Cortex of kidney (tissue), 1 donor: ENCODE measurements at places on chromosomes 12 and 14.

DNA sequence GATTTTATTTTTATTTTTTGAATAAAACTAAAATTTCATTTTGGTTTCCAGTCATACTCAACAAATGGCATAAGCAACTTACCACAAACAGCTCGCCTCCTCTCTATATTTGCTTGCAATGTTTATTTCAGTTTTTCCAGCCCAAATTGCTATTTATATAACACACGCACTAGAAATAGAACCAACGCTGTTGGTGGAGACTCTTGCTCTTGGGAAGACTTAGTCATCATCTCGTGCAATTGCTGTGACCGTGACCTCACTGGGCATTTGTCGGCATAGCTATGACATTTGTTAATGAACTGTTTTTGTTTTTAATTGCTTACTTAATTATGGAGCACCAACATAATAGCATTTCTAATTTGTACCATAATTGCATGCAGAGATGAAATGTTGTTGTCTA lies 153.1 kb upstream of the OTX2 start:
- DNase-seq: no peak

- DNase-seq: no peak
These were observed 72.9 kb downstream of the FRMD6 start for GRCh38 chr14:51724650-51725049.

DNA sequence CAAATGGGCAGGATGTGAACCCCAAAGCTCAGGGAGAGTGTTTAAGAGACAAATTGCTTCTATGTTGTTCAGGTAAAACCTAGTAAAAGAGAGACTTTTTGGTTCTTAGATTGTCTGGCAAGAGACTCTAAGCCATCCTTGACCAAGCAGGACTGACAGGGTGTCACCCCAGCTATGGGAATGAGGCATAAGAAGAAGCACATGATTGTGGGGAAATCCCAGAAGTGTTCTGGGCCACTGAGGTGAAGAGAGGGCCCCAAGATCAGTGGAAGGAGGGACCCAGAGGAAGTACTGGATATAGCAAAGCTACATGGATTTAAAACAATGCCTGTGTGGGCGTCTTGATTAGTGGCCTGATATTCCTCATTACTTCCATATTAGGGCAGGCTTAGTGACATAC lies 99.0 kb downstream of the SAMD4A start:
- no peak for DNase-seq

- no peak for DNase-seq
These were observed 49.9 kb downstream of the GTF2A1 start for GRCh38 chr14:81170829-81171195.

DNA sequence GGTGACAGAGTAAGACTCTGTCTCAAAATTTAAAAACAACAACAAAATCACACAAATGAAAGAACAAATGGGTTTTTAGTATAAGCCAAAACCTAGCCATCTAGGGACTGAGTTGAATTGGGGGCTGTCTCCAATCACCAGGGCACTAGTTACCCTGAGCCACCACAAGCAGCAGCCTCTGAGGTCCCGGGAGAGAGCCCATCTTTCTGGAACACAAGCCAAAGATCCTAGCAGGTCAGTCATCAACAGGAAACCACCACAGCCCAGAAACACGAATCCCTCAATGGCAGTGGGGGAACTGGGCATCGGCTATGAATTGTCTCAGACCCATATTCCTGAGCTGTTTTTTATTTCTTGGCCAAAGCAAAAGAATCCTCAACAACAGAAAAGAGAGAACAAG lies 75.3 kb downstream of the KDM2B start:
- no peak for DNase-seq

DNA sequence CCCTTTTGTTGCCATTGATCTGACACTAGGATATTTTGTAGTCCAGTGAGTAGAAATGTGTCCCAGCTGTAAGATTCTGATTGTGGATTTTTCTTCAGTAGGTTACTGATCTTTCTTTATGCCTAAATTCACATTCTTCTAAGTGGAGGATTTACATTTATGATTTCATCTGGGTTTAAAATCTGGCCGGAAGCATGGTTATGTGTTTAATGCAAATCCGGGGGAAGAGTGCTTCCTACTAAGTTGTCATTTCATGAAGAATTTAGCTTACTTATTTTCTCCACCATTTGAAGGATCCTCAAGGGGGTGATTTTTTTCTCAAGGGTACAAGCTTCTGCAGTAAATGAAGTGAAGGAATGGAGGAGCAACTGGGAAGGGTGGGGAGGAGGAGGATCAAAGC lies 96.7 kb downstream of the TMTC2 start:
- no peak for DNase-seq

- DNase-seq: no peak
These were observed 29.6 kb upstream of the RASSF3 start for GRCh38 chr12:64580681-64581080.

DNA sequence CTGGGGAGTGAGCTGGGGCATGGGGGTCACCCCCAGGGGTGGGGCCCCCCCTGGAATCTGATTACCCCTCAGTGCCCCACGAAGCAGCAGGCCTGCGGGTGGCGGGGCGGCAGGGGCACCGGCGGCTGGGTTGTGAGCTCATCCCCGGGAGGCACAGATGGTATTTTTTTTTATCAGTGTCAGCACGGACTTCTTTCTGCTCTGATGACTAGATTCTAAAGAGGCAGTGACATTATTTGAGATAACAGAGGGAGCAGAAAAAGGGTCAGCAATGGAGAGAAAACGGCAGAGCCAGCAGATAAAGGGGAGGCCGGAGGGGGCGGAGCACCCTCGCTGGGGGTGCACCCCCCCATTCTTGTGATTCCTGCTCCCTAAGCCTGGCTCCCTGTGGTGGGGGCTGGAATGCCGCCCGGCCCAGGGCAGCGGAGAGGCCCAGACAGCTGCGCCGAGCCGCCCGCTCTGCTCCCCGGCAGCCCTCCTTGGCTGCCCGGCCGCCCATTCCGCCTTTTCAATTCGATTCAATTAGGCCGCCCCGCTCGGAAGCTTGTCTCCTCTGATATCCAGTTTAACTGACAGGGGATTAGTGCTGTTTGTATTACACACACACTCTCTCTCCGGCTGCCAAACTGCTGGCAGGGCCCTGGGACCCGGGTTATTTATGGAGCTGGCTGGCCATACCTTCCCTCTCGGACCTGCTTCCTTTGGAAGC lies 32.9 kb downstream of the MVK start:
- DNase-seq: no peak

DNA sequence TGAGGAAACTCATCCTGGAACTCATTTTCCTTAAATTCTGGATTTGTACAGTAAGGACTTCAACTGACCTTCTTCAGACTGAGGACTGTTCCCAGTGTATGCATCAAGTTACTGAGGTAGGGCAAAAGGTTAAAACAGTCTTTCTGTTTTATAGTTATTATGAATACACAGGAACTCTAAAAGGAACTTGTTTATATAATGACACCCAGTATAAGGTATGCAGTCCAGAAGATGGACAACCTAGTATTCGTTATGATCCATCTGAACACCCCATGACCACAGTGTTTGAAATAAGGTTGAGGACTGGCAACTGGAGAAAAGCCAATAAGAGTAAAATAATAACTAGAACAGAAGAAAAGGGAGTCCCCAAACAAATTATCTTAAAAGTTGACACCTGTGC lies 779.9 kb upstream of the TMEM132C start:
- DNase-seq: no peak

DNA sequence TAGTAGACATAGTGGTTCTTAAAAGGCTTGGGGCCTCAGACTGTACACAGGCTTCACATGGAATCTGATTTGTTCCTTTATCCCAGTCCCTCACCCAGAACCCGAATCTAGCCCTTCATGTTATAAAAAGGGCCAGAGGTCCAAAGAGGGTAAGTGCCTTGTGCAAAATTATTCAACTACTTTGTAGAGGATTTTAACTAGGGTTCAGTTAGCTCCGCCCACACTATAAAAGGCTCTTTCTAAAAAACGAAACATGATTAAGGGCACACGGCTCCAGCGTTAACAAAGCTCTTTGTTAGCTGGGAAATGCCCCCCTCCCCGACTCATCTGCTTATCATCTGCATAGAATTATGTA lies 3.2 kb upstream of the SOCS2 start:
- DNase-seq: no peak

DNA sequence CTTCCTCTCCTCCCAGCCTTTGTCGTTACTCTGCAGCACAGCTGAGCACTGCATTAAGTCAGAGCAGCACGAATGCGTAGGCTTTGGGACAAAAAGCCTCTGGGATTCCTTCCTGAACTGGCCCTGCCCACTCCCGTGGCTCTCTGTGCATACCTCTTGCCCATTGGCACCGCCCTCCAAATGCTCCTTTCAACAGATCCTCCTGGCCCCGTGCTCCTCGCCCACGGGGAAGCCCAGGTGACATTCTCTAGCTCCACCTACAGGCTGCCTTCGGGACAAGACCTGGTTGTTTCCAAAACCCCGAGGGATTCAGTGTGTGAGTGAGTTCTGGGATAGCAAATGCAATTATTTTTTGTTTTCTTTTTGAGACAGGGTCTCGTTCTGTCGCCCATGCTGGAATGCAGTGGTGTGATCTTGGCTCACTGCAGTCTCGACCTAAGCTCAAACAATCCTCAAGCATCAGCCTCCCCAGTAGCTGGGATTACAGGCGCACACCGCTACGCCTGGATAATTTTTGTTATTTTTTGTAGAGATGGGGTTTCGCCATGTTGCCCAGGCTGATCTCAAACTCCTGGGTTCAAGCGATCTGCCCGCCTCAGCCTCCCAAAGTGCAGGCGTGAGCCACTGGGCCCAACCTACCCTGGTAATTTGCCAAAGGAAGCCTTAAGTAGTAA lies 17.9 kb upstream of the TDRD9 start:
- DNase-seq: no peak

DNA sequence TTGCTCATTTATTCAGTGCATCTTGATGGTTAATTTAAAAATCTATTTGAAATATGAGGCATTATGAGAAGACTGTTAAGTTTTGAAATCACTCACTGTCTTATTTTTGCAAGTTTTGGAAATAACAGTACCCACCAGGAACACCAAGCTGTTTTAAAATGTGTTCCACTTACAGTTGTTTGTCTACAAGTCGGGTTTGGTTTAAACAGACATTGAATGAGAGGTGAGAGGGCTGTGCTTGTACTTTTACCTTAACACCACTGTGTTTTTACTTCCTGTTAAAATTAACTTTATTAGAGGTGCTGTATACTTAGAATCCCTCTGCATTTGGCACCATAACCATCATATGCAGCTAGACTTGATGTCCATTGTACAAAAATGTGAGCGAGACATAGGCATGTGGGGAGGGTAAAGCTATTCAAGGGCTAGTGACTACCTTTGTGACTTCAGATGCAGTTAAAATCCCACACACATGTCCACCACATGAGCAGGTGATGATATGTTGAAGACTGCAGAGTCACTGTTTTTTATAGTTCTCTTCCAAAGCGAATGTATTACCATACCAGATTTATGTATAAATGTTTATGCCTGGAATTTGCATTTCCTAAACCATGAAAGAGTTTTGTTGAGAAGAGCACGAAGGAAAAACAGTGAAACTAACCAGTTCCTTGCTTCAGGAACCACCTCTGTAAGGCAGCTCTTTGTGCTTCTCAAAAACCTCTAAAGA lies 12.9 kb downstream of the ELK3 start:
- DNase-seq: no peak

GRCh38 chr14:104776481-104776880 lies 19.1 kb downstream of the AKT1 start:
- no peak for DNase-seq

- no peak for DNase-seq
These were observed 58.0 kb upstream of the CCDC175 start for GRCh38 chr14:59634617-59635016.

- DNase-seq: no peak
These were observed 441.1 kb downstream of the BCAT1 start for GRCh38 chr12:24507827-24508226.

- DNase-seq: no peak
These were observed 31.1 kb downstream of the ALDH1L2 start for GRCh38 chr12:105053116-105053572.

GRCh38 chr12:1611803-1612572 lies 17.0 kb upstream of the WNT5B start:
- no peak for DNase-seq

- no peak for DNase-seq
These were observed 96.3 kb downstream of the ITPK1 start for GRCh38 chr14:93019367-93019843.

- no peak for DNase-seq
These were observed 24.6 kb upstream of the LTBP2 start for GRCh38 chr14:74636424-74637177.

- DNase-seq: no peak
These were observed 246.6 kb downstream of the TMEM132D start for GRCh38 chr12:129657179-129657578.

DNA sequence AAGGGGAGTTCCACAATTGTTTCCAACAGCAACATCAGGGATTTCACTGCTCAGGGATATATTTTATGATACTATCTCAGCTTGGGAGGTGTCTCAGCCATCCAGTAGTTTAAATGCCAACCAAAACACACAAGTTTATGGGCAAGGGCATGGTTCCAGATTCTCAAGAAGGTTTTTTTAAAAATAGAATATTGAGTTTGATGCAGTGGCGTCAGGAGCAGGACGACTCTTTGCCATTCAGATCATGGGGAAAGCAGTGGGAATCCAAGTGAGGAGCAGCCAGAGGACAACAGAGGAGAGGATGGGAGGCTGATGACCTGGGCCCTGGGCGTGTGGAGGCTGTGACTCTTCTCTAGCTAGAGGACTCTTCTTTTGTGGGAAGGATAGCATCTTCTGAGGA lies 25.7 kb downstream of the TSHR start:
- no peak for DNase-seq

- no peak for DNase-seq
These were observed 50.9 kb downstream of the BTG1 start for GRCh38 chr12:92094751-92095161.

DNA sequence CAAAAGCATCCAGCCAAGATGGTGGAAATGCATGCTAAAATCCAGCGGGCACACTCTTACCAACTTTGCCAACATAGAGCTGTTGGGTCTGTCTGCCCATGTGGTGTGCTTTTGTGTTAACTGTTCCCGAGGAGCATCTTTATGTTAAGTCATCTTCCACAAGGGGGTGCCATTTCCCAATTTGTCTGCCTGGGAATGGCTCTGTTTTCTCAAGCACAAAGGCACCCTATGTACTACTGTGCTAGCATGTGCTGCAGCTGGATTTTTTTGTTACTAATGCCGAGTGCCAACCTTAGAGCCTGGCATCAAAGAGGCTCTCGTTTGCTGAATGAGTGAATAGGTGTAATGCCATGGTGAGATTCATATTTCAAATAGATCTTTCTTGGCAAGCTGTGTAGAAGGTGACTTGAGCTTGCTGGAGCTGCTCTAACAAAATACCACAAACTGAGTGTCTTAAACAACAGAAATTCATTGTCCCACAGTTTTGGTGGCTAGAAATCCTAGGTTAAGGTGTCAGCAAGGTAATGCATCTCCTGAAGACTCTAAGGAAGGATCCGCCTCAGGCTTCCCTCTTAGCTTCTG lies 74.3 kb downstream of the TRHDE start:
- no peak for DNase-seq

DNA sequence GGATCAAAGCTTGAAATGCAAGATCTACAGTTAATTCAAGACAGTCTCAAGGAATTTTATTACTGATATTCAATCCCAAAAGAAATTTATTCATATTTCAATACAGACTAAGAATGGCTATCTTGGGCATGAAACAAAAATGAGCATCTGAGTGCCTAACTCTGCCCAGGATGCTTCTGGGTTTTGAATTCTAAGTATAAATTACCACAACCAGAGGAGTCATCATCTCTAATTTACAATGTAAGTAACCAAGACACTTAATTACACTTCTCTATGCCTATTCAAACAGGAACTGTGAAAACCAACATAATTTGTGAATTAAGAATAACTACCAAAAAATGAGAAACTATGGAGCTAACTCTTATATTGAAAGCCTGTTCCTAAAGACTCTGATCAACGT lies 14.1 kb downstream of the OSBPL8 start:
- DNase-seq: no peak
